ENCODE measurements at places on chromosomes 7 and 10.

GRCh38 chr10:90007226-90007625 lies 305.8 kb downstream of the KIF20B start:
- no peak for DNase-seq

- DNase-seq, result no peak
These were observed 123.0 kb upstream of the TNRC18 start for GRCh38 chr7:5546626-5547025.

DNA sequence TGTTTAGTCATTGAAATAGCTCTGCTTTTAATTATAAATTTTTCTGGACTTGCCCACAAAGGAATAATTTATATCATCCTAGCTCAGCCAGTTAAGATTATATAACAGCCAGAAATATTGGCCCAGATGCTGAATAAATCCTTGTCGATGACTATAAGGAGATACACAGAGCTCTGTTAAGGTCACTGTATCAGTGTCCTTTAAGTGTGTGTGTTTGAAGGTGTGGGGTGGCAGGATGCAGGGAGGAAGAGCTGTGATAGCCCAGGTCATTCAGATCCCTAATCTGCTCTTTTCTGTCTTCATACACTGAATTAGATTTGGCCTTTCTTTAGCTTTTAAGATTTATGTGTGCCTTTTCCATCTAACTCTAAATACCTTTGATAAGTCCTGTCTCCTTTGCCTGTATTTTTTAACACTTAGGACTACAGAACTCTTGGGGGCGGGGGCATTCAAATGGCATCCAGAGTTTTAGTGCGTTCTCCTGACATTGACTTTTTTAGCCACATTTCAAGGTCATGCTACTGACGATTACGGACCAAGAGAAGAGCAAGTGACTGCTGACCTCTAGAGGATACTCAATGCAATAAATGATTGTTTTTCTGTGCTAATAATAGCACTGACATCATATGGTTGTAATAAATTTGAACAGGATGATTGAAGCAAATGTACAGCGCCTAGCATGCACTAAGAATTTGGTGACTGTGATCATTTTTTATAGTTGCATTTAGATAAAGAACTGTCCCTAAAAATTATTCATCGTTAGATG lies 172.3 kb downstream of the CACNB2 start:
- no peak for DNase-seq

DNA sequence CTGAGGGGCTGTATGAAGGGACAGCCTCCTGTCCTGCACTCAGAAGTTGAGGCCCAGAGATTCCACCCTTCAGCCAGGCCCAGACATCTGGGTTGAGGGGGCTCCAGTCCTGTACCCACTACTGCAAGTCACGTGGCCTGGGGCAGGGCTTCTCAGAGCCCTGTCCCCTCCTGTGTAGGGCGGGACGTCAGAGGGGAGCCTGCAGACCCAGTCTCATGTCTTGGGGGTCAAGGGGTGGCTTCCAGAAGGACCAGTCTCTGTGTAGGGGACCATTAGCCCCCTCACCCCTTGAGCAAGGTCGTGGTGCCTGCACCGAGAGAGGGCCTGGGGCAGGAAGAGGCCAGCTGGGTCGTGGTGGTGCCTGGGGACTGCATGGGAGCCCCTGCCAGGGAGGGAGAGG lies 593 bp upstream of the PILRA start:
- no peak for DNase-seq

- DNase-seq, result no peak
These were observed 25.3 kb upstream of the GIMAP6 start for GRCh38 chr7:150657526-150657925.

DNA sequence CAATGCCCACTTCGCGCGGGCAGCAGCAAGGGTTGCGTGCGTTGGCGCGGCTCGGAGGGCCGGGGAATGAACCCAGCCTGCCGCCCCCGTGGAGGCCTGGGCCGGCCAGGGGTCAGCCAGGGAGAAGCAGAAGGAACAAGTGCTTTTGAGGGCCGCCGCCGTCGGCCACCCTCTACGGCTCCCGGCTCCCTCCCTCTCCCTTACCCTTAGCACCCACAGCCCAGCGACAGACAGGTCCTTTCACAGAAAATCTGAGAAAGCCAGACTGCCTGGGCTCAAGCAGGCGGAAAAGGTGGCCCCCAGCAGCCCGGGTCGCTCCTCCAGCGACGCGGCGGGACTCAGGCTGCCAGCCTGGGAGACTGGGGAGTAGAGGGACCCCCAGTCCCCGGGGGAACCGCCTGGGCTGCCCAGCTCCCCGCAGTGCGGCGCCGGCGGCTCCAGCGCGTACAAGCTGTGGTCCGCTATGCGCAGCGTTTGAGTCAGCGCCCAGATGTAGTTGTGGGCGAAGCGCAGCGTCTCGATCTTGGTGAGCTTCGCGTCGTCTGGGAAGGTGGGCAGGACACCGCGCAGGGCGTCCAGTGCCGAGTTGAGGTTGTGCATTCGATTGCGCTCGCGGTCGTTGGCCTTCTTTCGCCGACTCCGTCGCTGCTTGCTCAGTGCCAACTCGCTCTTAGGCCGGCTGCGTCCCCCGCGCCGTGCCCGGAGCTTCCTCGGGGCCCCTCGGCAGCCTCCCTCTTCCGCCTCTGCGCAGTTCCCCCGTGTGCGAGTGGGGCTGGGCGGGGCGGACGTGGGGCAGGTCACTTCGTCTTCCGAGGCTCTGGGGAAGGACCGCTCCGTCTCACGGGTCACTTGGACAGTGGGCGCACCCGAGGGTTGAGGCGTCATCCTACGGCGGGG lies 815 bp downstream of the NEUROG3 start:
- DNase-seq, result no peak

Data from activated T-cell treated with anti-CD3 and anti-CD28 coated beads for 24 hours (primary cell).